ENCODE measurements at places on chromosomes 2 and 18.

GRCh38 chr18:21656402-21656801 lies 44.3 kb downstream of the SNRPD1 start:
- DNase-seq = no peak

GRCh38 chr2:177245010-177245422 lies 19.5 kb downstream of the NFE2L2 start:
- DNase-seq = no peak

GRCh38 chr18:470661-471501 lies 29.6 kb downstream of the COLEC12 start:
- no peak for DNase-seq

- no peak for DNase-seq
These were observed 460.7 kb upstream of the MEIS1 start for GRCh38 chr2:65974067-65974723.

DNA sequence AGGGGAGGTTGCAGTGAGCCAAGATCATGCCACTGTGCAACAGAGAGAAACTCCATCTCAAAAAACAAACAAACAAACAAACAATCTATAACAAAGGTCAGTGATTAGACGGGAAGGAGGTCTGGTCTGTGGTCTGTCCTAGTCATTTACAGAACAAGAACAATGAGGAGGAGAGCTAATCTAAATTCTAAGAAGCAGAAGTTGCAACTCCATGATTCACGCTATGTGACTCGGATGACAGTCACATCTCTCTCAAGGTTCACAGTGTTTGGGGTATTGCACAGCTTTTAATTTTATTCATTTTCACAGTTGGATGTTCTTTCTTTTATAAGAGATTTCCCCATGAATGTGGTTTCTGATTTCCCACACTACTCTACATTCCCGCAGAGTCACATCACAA lies 218.7 kb upstream of the PIEZO2 start:
- DNase-seq = no peak

DNA sequence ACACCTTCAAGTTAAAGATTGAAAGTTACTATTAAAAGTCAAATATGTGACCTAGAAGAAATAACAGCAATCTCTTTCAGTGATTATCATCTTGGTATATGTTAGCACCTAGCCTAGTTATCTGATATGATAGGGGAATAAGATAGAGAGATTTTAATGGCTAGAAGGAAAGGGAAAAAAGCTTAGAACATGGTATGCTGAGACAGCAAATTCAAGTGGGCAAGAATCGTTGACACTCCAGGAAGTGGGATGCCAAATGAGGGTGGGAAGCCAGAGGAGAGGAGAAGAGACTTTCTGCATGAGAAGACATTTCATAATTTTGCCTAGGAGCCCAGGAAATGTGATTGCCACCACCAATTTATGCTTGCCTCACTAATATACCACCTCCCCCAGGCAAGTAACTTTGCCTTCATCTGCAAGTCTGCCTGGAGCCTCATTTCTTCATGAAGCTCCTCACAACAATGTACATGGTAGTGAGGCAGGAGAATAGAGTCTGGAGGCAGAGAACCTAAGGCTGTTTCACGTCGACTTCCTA lies 504.9 kb downstream of the TNS1 start:
- DNase-seq = no peak

DNA sequence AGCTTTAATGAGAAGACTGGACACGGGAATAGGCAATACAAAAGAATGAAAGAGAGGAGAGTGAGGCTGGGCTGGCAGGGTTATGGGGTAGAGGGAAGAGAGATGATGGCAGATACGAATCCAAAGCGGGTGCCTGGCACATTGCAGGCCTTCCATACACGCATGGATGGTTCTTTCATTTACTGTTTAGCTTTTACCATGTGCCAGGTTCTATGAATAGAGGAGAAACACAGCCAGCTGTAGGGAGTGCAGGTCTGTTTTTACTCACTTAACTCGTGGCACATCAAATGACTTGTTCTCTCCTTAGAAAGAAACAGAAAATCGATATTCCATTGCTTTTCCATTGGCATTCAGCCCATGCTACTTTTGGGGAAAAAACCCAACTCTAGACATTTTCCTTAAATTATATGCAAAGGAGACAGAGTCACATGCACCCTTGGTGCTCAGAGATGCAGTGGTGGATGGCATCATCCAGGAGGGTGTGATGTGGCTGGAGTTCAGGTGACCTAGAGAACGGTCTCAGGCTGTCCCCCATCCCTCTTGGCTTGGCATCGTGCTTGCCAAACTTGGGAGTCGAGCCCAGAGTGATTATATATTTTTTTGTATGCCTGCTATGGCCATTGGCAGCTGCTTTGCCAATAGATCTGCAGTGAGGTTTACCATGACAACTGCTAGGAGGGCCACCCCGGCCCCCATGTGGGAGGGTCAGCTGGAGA lies 6.2 kb downstream of the LTBP1 start:
- DNase-seq = no peak

DNA sequence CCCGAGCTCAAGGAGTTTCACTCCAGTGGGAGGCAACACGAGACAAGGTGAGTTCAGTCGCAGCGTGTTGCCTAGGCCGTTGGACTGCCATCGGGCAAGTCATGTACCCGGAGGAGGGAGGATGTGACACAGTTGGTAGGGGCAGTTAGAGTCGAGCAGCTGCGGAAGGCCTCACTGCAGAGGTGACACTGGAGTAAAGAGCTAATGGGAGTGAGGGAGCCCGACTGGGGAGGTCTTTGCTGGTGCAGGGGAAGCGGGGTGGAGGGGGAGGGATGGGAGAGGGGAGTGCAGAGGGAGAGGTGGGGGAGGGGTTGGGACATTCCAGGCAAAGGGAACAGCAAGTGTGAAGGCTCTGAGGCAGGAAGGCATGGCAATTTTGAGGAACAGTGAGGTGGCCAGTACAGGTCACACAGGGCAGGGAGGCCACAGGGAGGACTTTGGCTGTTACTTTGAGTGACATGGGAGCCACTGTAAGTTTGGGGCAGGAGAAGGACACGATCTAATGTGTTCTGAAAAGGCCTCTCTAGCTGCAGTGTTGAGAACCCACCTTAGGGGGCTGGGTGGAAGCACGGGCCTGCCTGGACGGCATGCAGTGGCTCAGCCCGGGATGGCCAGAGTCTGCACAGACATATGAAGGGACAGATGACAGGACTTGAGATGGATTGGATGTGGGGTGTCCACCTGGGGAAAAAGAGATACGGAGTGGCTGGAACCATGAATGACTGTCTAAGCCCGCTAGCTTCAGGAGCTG lies 61.1 kb downstream of the KCNF1 start:
- no peak for DNase-seq

- DNase-seq = peak; percentile 64
These were observed 528.8 kb downstream of the CPS1 start for GRCh38 chr2:211085056-211085680.

DNA sequence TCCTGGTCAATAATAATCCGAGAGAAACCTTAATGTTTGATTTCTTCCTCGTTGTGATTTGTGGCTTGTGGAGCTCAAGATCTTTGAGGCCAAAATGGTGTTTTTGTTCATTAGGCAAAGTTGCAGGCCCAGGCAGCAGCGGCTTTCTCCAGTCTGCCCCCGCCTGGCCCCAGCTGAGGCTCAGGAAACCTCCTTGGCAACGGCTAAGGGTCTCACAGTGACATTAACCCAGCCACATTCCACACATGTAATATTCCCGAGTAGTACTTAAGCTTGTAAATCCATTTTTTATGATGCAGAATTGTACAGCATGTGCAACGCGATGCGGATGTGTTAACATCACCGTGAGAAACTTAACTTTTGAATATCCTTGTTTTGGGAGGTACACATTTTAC lies 200.1 kb downstream of the BCL11A start:
- DNase-seq = no peak

DNA sequence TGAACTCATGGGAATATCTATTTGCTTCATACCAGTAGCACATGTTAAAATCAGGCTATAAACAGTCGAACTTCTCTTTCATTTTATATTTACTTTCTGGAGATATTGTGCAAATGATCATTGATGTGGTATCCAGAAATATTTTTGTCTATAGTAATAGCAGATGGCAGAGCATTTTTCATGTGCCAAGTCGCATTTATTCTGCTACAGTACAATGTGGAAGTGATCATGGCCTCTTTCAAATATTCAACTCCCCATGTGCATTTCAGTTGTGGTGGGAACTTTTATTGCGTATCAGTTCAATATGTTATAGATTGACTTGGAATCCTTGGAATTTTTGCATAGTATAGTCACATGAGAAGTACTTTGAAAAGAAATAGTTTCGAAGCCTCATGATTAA lies 57.4 kb downstream of the RHBDD1 start:
- DNase-seq = no peak

- no peak for DNase-seq
These were observed 215.8 kb downstream of the ALK start for GRCh38 chr2:29705616-29706015.

DNA sequence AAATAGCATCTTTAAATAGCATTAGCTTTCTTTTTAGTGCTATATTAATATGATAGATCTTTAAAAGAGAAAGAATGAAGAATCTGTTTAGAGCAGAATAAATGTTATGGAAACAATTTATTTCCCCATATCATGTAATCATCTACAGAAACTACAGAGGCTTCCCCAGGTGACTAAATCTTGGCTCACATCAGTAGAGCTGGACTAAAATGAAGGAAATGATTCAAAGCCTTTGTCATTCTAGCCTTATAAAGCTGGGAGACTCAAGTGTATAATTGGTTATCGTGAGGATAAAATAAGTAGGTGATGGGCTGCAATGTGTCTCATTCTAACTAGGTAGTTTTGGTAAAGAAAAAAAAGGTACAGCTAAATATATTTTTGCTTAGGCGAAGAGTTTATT lies 83.2 kb upstream of the UNC80 start:
- no peak for DNase-seq

DNA sequence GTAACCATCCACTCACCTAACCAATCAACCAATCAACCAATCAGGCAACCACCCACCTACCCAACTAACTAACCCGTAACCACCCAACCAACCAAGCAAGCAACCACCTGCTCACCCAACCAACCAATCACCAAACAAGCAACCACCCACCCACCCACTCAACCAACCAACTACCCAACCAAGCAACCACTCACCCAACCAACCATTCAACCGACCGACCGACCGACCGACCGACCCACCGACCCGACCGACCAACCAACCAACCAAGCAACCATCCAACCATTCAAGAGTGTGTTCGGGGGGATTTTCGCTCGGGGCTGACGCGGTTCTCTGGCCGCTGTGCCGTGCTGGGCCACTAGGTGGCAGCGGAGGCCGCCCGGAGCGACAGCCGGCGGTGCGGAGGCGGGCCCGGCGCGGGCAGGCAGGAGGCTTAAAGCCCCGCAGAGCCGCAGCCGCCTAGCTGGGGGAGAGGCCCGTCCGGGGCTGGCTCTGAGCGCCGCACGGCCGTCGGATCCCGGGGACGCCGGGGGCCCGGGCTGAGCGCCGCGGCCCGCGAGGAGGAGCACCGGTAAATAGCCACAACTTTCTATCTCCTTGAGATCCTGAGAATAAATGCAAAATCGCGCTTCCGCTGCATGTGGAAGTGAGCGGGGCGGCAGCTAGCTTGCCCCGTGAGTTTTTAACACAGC lies at the start of gene MC5R:
Gene MC5R, plus strand, starts transcription at position 443 of the 689 bp plus-strand sequence. CDS start 1,617 bp downstream, outside the sequence.
- peak; percentile 77 for DNase-seq

DNA sequence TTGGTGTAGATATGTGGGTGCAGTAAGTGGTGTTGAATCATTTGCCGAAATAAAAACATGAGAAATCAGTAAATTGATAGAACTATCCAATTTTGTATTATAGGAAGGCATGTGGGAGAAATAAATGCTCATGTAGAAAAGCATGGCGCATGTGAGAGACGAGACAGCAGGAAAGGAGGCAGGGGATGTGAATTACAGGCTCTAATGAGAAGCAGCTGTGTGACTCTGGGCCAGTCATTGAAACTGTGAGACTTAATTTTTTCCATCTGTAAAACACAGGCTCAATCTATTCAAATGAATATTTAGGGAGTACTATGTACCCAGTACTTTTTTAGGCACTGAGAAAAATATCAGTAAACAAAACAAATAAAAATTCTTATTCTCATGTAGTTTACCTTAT lies 42.6 kb upstream of the MAP3K20 start:
- DNase-seq = no peak

DNA sequence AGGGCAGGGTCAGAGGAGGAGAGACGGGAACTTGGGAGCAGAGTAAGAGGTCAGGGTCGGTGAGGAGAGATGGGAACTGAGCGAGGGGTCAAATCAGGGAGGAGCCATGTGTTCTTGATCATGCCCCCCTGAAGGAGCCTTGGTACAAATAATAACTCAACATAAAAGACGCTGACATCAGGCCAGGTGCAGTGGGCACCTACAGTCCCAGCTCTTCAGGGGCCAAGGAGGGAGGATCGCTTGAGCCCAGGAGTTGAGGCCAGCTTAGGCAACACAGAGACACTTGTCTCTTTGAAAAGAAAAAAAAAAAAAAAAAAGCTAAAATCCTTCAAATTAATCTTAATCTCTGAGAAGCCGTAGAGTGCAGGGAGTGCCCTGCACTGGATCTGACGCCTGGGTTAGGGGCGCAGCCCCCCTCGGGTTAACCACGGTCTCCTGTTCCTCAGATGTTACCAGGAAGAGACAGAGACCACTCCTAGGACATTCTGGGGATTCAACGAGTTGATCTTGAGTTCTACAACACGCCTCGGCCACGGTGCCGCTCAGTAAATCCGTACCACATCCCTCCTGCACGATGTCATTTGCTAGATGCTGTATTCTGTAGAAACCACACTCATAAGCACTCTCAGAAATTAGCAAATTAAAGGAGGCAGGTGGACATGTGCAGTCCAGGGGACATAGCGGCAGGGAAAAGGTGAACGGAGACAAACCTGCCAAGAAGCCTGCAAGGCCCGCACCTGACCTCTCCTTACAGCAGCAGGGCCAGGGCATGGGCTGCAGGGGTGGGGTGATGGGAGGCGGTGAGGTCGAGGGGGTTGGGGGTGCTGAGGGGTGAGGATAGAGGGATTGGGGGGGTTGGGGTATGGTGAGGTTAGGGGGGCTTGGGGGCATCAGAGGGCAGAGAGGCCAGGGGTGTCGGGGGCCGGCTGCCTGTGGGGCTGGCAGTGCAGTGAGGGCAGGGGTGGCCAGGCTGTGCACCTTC lies 29.2 kb downstream of the SLC66A2 start:
- DNase-seq = no peak

DNA sequence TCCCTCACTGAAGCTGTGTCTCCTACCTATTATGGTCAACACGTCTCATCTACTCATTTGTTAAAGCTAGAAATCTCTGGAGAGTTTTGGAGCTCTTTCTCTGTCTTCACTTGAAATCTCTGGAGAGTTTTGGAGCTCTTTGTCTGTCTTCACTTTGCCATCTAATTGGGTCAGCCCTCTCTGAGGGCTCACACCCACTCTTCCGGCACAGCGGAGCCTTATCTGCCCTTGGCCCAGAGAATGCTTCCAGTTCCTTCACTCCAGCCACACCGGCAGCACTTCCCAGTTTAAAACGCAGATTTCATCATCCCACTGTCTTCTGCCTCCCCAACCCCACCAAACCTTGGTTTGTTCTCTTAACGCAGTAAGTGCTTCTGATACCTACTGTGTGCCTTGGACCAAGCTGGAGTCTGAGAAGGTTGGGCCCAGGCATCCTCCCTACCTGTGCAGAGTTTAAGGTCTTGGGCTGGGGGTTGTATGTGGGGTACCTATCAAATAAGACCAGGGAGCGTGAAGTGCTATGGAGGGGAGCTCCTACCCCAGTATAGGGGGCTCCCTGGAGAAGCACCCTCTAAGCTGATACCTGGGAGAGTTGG lies 5.0 kb downstream of the HPCAL1 start:
- DNase-seq = no peak

GRCh38 chr18:35267161-35267651 lies 22.8 kb downstream of the ZSCAN30 start:
- peak; percentile 52 for DNase-seq

GRCh38 chr18:79614211-79614955 lies 65.2 kb upstream of the CTDP1 start:
- DNase-seq = no peak

GRCh38 chr2:2565671-2566070 lies 234.6 kb upstream of the MYT1L start:
- no peak for DNase-seq

Data from RPMI8226 (cell line).